ENCODE measurements at places on chromosomes 4 and X.

DNA sequence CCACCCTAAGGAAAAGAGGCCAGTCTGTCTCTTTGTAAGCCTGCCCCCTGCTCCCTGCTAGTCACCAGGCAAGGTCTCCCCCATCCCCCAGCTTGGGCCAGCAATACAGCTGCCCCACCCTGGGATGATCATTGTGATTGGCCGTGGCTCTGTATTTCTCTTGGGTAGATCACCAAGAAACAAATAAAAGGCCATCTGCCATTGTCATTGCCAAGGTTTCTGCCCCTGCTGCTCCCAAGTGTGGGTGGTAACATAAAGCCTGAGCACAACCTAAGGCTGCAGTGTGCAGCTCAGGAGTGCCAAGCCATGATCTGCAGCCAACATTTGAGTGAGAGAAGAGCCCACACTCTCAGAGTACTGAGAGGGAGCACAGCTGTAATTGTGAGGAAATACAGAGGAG lies 241.0 kb upstream of the POF1B start:
- DNase-seq = no peak

DNA sequence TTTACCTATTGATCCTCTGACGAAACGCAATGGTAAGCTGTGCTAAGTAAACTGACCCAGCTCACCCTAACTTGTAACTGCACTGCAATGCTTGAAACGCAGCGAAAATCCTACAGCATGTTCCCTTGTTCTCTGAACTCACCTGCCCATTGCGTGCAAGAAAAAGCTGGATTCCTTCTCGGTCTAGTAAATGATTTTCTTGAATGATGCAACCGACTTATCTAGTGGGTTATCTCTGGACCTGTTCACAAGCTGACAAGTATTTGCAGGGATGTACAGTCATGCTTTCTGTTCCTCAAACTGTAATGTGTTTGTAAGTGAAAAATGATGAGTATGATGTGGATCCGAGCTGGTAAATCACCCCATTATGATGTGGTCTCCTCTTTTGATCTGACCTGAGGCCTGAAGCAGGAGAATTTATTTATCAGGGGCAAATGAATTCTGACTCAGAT lies 140.1 kb downstream of the BTC start:
- DNase-seq = no peak

DNA sequence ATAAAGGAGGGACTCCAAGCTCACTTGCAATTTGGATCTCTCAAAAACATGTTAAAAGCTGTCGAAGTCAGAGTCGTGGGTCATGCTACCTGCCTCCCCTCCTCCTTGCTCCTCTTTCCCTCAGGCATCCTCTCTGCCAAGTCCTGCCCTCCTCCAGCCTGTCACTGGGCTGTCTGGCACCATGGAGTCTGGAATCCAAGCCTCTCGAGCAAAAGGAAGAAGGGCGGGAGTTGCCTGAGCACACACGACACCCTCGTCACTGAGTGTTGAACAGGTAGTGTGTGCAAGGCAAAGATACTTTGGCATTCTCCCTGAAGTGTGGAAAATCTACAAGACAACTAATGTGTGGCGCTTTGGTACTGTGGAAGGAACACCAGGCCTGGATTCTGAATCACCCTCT lies 62.2 kb downstream of the HAUS3 start:
- DNase-seq = no peak

DNA sequence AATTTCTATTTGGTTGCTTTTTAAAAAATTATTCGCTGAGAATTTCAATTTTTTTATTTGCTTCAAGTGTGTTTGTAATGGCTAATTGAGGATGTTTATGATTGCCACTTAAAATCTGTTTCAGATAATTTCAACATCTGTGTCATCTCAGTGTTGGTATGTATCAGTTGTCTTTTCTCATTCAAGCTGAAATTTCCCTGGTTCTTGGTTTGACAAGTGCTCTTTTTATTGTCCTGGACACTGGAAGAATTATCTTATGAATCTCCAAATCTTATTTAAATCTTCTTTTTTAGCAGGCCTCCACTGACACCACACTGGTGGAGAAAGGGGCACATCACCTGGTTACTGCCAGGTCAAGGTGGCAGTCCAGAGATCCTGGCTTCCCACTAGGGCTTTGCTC lies 21.5 kb downstream of the CHST7 start:
- DNase-seq = no peak

DNA sequence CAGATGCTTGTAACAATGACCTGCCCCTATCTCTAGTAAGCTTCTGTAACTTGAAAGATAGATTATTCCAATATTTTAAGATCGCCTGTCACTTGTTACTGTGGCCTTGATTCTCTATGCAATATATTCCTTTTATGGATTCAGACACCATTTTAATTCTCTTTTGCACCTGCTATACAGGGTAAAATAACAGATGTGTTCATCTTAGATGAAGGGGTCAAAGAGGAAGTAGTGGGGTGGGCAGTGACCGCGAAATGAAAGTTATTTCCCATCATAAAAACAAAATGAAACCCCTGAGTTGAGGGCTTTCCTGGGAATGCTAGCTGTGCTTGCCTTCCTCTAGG lies 175.9 kb downstream of the TSPAN5 start:
- DNase-seq = no peak

- DNase-seq = no peak
Measured at GRCh38 chrX:30489323-30489722, 88.2 kb downstream of the TASL start.

DNA sequence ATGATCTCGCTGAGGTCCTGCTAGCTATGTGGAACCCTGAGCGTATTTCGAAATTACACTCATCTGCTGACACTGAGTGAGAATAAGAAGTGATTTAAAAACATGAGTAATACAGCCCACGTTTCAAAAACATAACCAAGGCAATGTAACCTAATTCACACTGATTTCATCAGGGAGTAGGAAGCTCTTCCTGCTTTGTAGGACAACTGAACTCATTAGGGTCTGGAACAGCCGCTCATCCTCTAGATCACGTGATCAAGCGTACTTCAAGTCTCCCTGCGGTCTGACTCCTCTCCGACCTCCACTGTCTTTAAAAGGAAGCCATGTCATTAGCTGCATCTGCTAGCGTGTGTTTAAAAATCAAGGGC lies 138.0 kb downstream of the NSUN7 start:
- no peak for DNase-seq

DNA sequence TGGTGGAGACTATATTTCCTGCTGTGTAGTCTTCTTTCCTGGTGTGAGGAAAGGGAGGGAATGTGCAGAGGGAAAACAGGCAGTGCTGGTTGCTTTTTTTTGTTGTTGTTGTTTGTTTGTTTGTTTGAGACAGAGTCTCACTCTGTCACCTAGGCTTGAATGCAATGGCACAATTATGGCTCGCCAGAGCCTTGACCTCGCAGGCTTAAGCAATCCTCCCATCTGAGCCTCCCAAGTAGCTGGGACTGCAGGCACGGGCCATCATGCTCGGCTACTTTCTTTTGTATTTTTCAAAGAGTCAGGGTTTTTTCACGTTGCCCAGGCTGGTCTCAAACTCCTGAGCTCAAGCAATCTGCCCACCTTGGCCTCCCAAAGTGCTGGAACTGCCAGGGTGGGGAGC lies 82.5 kb downstream of the RELL1 start:
- no peak for DNase-seq

Data from hematopoietic multipotent progenitor cell treated with erythropoietin and hydrocortisone succinate and interleukin-3 and kit ligand, for 15 days (in vitro differentiated cells).